Suprapubic skin (tissue), 4 donors: ENCODE measurements at places on chromosomes 12 and 14. TPM values are rescaled to one million over a fixed set of nuclear protein-coding genes. Genes with fewer than 3 reads are reported as not detected.

The ANAPC7 gene
- total RNA-seq = 45.9 TPM

The PRR4 gene
- total RNA-seq = 54.9 TPM

The TESPA1 gene
- not detected for total RNA-seq

The P3H3 gene
- total RNA-seq = 15.2 TPM

The SLCO1C1 gene
- not detected for total RNA-seq

The ZNF891 gene
- 2.6 TPM for total RNA-seq

The IL31 gene
- total RNA-seq = not detected

The CCDC184 gene
- 0.64 TPM for total RNA-seq

The ANKRD33 gene
- not detected for total RNA-seq

The KICS2 gene
- 43.0 TPM for total RNA-seq

The CLEC2A gene
- 35.7 TPM for total RNA-seq
